COLO829 (cell line): ENCODE measurements at places on chromosomes 1 and 21.

DNA sequence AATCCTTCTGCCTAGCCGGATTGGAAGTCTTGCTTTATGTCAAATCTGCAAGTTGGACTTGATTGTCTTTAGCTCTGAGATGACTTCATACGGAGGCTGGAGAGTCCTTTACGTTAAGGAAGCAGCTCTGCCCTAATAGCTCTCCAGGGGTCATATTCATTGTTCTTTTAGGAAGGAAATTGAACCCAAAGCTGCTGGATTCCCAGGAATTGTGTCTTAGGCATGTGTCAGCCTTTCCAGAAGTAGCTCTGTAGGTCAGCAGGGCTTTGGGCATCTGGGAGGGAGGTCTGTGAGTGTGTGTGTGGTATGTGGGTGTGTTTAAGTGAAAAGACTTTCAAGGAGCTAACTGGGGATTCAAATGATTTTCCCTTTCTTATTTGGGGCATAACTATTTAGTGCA lies 82.4 kb downstream of the ABCA4 start:
- no peak for DNase-seq

DNA sequence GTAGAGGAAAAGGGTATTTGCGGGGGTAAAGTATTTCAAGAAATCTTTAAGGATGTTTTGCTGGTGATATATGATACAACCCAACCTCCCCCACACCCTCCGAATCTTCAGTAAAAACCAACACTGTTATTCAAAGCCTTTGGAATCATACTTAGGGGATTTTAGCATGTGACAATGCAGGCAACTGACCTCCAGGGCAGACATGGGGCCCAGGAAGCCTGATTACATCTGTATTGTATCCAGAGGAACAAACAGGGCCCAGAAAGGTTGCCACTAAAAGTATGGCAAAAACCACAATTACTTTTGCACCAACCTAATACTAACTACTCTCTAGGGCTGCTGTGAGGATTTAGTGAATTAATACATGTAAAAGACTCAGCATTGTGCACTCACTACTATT lies 43.9 kb upstream of the CNN3 start:
- DNase-seq = peak; percentile 33

DNA sequence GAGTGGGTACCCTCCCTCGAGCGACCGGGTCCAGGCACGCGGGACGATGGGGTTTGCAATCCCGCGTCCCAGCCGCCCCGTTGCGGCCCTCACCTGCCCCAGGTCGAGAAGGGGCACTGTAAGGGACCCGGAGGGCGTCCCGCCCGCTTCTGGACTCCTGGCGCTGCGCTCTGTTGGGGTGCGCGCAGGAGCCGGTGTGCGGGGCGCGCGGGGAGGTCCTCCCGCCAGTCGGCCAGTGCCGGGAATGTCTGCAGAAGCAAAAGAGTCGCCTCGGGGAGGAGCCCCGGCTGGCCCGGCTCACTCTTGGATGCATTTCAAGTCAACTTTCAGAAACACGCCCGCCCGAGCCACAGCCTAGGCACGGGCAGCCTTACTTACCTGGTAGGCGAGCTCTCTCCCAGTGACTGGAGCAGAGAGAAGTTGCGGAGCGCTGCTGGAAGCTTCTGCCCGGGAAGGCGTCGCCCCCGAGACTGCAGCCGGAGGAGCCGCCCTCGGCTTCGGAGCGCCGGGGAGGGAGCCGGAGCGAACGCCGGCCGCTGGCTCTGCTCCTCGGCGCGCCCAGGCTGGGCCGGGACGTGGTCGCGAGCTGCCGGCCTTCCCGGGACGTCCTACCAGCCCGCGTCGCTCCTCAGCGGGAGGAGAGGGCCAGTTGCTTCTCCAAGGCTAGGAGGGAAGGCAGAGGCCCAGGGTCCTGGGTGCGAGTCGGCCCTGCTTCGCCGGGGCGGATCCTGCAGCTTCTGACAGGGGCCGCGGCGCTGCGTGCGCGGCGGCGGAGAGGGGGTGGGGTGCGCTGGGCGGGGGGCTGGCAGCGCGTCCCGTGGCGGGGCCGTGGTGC lies at the start of gene LMX1A:
Gene LMX1A (minus strand): TSS at position 739 of the 835 bp plus-strand sequence. CDS start 1,156 bp downstream, outside the sequence.
- DNase-seq = no peak

- no peak for DNase-seq
Observed at GRCh38 chr1:226370144-226370923, 37.6 kb downstream of the PARP1 start.

DNA sequence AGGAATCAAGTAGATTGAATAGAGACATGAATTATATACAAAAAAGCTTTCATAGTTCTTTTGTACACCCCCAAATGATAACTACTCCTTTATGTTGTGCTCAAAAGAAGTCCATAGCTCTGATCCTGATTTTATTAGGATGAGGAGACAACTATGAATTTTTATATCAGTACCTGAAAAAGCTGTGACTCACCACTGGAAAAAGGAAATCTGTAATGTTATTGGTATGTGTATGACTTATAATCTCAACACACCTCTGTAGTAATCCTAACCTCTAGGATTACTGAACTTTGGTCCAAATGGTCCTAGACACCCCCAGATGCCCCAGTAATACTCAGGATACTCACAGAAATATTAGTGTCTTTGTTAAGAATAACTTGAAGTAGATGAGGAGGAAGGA lies 10.2 kb downstream of the PRKAB2 start:
- no peak for DNase-seq

- DNase-seq = no peak
Observed at GRCh38 chr1:80542231-80542630, 1258.5 kb upstream of the ADGRL2 start.

- DNase-seq = no peak
Observed at GRCh38 chr1:47797575-47797974, 199.6 kb downstream of the TRABD2B start.

GRCh38 chr1:21866707-21867043 lies 54.6 kb downstream of the LDLRAD2 start:
- DNase-seq = no peak

GRCh38 chr1:64923294-64923718 lies 43.0 kb downstream of the JAK1 start:
- no peak for DNase-seq
